ENCODE measurements at places on chromosomes 1 and 21.

GRCh38 chr1:25784575-25785051 lies 15.4 kb upstream of the SELENON start:
- DNase-seq, result no peak

DNA sequence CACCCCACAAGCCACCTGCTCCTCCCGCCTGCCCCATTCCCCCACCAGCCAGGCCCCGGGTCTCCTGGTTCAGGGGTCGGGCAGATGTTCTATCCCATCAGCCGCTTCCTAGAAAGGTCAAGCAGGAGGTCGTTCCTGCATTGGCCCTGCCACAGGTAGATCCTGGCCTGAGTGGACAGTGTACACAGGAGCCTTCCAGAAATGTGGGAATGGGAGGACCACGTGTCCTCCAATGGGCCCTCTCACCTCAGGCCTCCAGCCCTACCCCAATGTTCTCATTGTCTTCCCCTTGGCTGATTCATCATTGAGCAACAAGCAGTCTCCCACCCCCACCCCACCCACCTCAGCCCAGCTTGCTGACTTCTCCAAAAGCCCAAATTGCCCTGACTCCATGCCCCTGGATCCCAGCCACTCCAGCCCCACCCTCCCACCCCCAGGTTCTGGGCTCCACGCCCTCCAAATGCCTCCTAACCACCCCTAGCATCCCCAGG lies 2.1 kb downstream of the S100A16 start:
- DNase-seq, result no peak

- no peak for DNase-seq
These were observed 3.4 kb upstream of the CASQ2 start for GRCh38 chr1:115771847-115772457.

- DNase-seq, result no peak
These were observed 45.2 kb upstream of the HAO2 start for GRCh38 chr1:119323216-119323982.

DNA sequence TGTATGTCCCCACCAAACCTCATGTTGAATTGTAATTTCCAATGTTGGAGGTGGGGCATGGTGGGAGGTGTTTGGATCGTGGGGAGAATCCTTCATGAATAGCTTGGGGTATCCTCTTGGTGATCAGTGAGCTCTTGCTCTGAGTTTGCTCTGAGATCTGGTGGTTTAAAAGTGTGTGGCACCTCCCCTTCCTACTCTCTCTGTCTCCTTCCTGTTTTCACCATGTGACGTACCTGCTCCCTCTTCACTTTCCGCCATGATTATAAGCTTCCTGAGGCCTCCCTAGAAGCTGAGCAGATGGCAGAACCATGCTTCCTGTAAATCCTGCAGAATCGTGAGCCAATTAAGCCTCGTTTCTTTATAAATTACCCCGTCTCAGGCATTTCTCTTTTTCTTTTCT lies 40.0 kb upstream of the OSBPL9 start:
- no peak for DNase-seq

DNA sequence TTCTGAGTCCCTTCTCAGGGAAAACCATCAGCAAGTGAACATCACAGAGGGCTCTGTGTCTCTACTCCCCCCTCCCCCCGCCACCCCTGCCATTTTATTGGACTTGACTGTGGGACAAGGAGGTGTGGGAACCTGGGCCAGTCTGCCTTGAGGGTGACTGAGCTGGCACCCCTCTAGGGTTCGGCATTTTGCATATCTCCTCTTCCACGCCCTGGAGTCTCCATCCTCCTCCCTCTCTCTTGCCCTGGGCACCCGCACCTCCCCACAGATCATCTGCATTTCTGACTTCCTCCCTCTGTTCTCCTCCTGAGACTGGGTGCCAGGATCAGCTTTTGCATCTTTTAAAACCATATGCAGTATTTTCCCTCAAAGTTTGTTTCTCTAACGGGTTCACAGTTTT lies 107.1 kb upstream of the ERRFI1 start:
- no peak for DNase-seq

DNA sequence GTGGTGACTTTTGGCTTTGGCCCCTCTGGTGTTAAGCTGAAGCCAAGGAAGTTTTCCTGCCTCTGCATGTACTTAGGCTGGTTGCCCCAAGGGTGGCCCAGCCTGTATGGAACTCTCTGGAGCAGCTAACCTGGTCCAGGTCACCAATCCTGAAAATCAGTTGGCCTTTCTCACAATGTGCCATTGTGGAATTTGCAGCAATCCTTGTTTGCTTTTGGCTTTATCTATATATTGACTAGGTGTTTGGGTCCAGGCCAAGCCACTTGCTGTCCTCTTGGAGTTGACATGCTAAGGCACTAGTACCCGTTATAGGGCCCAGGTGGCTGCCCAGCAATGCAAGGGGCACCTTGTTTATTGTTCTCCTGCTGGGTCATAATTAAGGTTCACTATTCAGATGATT lies 124.6 kb downstream of the CAMTA1 start:
- DNase-seq, result no peak

GRCh38 chr1:206497363-206497762 lies 10.0 kb upstream of the RASSF5 start:
- DNase-seq, result no peak

- no peak for DNase-seq
These were observed 997 bp downstream of the RSPH1 start for GRCh38 chr21:42495027-42495426.

DNA sequence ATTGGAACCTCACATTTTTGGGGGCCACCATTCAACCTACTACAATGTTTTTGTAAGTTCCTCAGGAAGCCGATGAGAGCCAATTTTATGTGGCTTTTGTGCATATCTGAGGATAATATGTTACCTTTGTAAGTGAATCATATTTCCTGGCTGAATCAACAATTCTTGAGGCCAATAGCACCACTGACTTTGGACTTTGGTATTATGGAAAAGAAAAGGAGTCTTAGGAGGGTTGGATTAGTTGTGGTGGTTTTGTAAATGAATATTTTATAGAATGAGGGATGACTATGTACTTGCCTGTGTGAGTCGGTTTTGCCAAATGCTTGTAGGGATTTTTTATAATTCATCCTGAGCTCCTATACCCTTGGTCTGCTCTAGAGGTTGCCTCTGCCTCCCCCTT lies 181.5 kb upstream of the HMGB4 start:
- no peak for DNase-seq

DNA sequence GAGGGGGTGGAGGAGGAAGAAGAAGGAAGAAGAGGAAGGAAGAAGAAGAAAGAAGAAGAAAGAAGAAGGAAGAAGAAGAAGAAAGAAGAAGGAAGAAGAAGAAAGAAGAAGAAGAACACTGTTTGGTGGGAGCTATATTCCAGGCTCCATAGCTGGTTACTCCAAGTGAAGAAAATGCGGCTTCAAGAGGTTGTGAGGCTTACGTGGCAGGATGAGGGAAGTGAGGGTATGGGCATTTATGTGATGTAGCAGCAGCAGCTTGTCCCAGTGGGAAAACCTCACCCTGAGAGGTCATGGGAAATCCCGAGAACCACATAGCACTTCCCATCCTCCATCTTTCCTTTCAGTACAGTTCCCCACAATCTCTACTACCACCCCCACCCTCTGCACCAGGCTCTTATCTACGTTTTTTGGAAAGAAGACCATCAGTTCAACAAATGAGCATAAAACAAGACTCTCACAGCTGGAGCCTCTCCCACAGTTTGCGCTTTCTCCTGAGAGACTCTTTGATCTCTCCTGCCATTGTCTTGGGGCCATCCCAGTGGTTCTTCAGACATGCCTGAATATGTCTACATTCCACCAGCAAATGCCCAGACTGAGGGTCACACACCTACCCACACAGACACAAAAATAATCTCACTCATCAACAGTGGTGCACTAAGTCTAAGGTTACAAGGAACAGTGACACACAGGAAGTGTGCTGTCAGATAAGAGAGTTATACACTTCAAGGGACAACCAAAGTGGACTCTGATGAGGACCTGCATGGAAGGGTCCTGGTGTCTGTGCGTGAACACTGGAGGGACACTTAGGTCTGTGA lies 77.9 kb upstream of the KCNJ15 start:
- DNase-seq, result no peak

DNA sequence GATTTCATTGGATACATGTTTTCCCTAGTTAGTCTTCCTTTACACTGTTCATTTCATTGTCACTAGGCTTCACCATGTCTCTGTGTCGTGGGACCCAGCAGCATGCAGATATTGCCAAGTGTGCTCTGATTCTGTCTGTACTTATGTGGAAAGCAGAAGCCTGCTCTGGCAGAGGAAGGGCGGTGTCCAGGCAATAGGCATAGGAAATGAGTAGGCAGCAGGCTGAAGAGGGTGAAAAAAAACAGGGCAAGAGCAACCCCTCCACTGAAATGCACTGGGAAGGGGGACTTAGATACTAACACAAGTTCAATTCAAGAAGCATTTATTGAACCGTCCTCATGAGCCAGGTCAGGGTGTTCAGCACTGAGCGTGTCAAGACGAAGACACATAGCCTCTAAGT lies 85.2 kb upstream of the VAV3 start:
- DNase-seq, result no peak

GRCh38 chr1:221718381-221719277 lies 23.3 kb downstream of the DUSP10 start:
- no peak for DNase-seq
